ENCODE measurements at places on chromosomes 6 and 20.

DNA sequence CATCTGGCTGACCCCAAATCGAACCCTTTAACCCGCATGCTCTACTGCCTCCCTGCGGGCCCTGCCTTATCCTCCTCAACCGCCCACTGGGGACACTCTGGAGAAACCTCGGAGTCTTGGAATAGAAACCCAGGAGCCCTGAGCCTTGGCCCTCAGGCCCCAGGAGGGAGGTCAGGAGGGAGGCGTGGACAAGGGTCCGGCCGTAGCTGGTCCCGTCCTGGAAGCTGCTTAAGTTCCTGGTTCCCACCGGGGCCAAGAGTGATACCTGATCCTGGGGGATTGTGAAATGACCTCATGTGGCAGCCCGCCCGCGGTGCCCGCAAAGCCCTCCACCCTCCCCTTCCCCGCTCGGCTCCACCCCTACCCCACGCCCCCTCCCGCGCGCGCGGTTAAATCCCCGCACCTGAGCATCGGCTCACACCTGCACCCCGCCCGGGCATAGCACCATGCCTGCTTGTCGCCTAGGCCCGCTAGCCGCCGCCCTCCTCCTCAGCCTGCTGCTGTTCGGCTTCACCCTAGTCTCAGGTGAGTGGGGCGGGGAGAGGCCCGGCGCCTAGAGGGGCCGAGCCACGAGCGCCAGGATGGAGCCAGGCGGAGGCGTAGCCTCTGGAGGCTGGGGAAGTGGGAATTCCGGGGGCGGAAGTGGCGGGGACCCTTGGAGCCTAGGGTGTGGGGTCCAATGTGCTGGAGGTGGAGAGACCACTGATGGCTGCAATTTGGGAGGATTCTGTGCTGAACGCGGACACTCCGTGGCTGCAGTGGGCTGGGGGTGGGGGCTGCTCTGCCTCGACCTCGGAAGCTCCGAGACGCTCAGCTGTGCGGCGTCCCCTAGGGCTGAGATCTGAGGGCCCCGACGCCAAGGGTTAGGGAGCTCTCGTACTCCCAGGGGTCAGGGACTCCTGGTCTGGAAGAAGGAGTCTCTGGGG lies at the start of gene WFDC2:
WFDC2 (plus strand) TSS at position 418 of the 926 bp plus-strand sequence; CDS start at position 447, 29 bp downstream.
- peak; percentile 53 for DNase-seq

DNA sequence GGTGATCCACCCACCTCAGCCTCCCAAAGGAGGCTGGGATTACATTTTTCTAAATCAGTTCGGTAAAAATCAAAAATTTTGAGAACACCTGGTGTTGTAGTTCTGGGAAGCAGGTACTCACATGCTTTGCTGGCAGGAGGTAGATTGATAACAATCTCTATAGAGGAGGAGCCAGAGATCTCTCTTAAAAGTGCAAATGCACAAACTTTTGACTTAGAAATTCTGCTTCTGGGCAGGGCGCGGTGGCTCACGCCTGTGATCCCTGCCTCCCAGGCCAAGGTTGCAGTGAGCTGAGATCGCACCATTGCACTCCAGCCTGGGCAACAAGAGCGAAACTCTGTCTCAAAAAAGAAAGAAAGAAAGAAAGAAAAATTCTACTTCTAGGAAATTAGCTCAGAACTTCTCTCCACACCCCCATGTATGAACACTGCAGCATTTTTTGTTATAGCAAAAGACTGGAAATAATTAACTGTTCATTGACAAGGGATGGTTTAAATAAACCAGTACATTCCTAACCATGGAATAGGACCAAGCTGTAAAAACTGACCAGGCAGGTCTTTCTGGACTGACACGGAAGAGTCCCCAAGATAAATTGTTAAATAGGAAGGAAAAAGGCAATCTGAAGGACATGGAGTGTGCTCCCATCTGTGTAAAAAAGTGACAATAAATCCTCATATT lies 14.4 kb upstream of the TRIB3 start:
- no peak for DNase-seq

- no peak for DNase-seq
These were observed 350.0 kb downstream of the CD83 start for GRCh38 chr6:14467591-14467990.

- no peak for DNase-seq
These were observed 86.2 kb upstream of the F13A1 start for GRCh38 chr6:6406715-6407070.

DNA sequence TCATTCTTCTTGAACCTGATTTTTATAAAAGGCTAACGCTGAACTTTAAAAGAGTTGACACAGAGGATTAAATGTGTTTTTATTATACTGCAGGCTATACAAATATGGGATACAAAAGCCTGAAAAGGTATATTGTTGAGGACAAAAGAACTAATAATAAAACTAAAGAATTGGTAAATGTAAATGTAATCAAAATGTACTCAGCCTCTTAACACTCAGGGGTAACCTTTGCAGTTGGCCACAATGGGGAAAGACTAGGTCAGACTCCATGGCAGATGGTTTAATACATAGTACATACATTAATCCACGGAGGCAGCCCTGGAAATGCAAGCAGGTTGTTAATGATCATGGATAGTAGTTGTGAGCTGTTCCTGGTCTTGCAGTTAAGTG lies 57.5 kb downstream of the SOBP start:
- no peak for DNase-seq

DNA sequence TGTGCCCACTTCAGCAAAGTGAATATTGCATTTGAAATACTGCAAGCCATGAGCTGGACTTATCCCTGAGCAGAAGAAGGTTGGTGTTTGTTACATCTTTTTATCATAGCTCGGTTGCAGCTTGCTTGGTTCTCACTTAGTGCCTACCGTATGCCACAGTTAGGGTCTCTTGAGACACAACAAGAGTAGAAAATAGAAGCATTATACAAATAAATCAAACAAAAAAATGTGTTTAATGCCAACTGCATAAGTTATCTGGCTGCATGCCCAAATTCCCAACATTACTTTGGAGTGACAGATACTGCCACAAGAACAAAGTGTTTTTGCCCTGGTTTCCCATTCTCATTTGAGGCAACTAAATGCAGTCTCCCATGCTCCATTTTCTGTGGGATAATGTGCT lies 53.9 kb upstream of the LAMP5 start:
- DNase-seq, result no peak

- no peak for DNase-seq
These were observed 68.5 kb downstream of the MRPL14 start for GRCh38 chr6:44058617-44059358.

- no peak for DNase-seq
These were observed 46.9 kb upstream of the ENPP5 start for GRCh38 chr6:46217671-46218131.

- no peak for DNase-seq
These were observed 11.4 kb downstream of the PKIB start for GRCh38 chr6:122621638-122622037.

- DNase-seq, result peak; percentile 16
These were observed 113.1 kb downstream of the ADAT2 start for GRCh38 chr6:143337201-143337949.

DNA sequence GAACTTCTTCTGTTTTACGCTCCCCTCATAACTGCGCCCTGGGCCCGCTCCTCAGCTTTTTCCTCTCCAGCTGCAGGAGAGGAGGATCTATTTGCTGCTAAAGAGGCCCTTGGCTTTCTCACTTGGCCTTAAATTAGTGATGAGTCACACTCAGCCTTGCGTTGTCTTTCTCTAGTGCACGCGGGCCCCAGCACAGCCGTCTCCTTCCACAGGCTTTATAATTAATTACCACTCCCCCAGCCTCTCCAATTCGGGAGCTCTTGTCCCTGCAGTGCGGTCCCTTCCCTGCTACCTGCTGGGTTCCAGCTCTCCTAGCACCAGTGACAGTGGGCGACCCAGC lies 25.2 kb downstream of the PACSIN1 start:
- DNase-seq, result no peak

DNA sequence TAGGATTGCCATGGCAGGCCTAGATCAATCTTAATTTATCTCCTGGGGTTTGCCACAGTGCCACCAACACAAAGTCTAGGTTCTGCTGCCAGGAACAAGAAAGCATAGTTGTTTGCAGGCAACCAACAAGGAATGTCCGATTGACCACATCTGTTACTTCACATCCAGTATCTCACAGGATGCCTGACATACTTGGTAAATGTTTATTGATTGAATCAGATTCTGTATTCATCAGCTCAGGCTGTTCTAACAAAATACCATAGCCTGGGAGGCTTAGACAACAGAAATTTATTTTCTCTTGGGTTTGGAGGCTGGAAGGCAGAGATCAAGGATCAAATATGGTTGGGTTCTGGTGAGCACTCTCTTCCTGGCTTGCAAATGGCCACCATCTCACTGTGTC lies 26.3 kb upstream of the MC3R start:
- DNase-seq, result no peak

- DNase-seq, result no peak
These were observed 33.0 kb downstream of the BACH2 start for GRCh38 chr6:90263633-90264032.

- no peak for DNase-seq
These were observed 203.1 kb downstream of the TSHZ2 start for GRCh38 chr20:53175135-53175780.

DNA sequence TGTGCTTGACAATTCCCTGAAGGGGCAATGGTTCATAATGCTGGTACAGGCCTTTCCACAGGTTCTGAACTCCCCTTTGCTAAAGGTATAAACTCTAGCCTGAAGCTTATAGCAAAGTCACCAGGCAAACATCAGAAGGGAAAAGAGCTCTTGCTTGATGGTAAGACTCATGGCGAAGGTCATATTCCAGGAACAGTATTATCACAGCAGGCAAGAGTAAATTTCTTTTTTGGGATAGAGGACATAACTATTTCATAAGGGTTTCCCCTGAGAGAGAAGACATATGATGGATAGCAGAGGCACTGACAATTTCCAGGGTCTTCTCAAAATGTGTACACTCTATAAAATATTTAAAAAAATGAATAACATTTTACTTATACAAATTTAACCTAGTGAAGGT lies 86.8 kb downstream of the PRKN start:
- no peak for DNase-seq

- DNase-seq, result no peak
These were observed 10.5 kb downstream of the PLN start for GRCh38 chr6:118558464-118559217.

DNA sequence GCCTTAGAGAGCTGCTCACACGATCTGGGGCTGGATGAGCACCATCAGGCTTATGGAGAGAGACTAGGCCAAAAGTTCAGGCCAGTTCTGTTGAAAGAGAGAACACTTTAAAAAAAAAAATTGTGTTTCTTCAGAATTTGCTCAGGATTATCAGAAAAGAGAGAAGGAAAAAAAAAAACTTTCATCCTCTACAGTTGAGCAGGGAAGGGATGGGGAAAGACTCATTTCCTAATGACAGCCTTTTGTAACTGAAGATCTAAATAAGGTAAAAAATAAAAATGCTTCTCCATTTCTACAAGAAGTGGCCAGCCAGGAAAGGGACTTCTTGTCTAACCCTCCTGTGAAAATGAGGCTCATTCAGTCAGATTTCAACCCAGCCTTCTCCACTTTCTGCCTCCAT lies 134.8 kb downstream of the LY86 start:
- no peak for DNase-seq

DNA sequence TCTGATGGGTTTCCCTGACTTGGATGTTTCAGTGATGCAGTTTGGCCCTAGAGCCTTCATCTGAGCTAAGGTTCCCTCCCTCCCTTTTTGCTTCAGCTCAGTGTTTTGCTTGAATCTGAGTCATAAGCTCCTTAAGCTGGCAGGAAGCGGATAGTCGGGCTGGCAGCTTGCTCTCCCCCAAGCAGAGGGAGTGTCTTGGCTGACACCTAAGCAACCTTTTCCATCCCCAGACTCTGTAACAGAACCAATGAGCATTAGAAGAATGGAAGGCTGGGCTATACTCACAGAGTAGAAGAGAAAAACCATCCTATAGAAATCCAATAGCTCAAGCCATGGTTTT lies 98.3 kb downstream of the HAO1 start:
- no peak for DNase-seq

- DNase-seq, result no peak
These were observed 344.0 kb upstream of the PLCB4 start for GRCh38 chr20:8724884-8725283.

DNA sequence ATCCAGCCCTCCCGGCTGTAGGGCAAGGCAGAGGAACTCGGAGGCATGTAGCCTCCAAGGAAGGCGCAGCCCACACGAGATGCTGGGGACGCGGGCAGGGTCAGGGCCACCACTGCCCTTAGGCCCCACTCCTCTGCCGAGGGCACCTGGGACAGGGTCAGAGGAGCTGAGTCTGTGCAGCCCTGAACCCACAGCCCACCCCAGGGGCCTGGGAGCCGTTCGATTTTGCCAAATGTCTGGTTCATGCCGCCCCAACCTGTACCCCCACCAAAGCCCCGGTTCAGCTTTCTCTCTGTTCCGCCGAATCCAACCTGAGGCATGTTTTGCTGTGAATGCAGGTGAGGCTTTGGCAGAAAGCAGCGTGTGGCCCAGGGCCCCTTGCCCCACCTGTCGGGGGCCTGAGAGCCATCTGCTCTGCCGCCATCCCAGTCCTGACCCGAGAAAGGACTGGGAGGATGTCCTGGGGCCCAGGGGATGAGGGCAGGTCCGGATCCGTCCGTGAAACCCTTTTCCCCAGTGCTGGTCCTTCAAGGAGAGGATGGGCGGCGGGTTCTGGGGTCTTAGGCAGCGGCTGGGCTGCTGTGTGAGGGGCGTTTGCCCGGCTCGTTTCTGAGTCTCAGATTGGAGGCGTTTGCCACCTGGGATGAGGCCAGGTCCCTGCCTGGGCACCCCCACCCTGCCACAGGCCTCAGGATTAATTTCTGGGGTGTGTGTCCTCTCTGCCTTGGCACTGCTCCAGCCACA lies 79.3 kb upstream of the GATA5 start:
- no peak for DNase-seq

- DNase-seq, result no peak
These were observed 328.9 kb downstream of the FARS2 start for GRCh38 chr6:5590187-5590586.

DNA sequence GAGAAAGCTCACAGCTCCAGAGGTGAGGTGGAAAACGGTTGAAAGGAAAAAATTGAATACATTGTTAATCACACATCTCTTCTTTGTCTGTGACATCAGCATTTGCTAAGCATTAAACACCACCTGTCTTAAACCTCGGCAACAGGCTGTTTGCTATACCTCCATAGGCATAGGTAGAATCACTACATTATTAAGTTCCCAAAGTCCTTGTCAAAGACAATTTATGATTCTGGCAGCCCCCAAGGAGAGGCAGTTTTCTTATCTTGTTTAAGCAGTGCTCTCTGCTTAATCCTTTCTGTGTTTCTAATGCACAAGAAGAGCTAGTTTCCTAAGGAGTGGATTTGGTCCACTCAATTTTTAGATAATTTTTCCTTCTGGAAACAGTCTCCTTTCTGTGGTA lies 249.7 kb downstream of the NKAIN2 start:
- no peak for DNase-seq

- DNase-seq, result peak; percentile 56
These were observed 16.7 kb upstream of the TBC1D20 start for GRCh38 chr20:478949-479429.

- DNase-seq, result peak; percentile 74
These were observed 22.7 kb upstream of the TMEM181 start for GRCh38 chr6:158536891-158537798.

GRCh38 chr6:66838764-66839163 lies 1131.7 kb upstream of the EYS start:
- DNase-seq, result no peak

- DNase-seq, result no peak
These were observed 46.6 kb downstream of the HDDC2 start for GRCh38 chr6:125255201-125255600.

Data from retina (tissue), 1 donor.